ENCODE measurements at places on chromosomes 3 and 15.
A peak's percentile ranks its signal among the peaks of the same experiment; 100 is the strongest.

DNA sequence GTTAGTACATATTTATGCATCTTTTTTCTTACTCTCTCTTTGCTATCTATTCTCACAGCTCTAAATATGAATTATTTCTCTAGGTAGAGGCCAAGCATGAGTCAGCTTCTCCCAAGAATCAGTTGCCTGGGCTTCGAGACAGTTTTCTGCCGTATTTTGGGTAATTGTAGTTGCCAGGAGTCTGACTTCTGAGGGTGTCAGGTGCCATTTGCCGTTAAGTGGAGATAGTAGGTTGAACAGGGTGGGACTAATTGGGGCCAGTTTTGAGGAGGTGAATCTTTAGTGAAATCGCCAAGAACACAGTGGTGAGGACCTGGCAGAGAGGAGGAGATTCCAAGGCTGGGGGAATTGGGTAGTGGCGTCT, 7.8 kb upstream of the NRROS start:
- no peak for DNase-seq

DNA sequence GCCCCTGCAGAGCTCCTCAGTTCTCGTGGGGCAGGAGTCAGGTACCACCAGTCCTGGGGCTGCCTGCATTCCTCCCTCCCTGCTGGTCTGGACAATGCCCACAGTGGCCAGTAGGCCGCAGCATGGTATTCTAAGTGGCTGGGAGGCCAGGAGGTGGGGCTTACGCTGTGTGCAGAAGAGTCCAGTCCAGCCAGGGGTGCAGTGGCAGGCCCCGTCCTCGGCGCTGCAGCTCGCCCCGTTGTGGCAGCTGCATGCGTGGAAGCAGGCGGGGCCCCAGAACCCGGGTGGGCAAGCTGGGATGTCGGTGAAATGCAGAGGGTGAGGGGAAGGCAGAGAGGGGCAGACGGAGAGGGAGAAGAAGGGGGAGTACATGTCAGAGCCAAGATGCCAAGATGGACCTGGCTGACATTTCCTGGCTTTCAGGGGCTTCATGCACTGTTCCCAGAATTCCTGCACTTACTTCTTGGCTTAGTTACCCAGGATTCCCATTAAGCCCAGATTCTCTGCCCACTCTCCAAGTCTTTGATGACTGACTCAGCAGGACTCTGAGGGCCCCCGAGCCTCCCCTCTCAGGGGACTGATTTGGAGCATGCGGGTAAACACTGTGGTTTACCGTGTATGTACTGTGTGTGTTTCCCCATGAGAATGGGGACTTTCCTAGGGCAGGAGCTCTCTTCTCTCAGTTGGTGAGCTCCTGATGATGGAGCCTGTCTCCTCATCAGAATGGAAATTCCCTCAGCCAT, 47.5 kb downstream of the RAB11A start:
- DNase-seq = peak; percentile 75

GRCh38 chr3:131608296-131608695, 105.5 kb upstream of the MRPL3 start:
- DNase-seq = no peak

DNA sequence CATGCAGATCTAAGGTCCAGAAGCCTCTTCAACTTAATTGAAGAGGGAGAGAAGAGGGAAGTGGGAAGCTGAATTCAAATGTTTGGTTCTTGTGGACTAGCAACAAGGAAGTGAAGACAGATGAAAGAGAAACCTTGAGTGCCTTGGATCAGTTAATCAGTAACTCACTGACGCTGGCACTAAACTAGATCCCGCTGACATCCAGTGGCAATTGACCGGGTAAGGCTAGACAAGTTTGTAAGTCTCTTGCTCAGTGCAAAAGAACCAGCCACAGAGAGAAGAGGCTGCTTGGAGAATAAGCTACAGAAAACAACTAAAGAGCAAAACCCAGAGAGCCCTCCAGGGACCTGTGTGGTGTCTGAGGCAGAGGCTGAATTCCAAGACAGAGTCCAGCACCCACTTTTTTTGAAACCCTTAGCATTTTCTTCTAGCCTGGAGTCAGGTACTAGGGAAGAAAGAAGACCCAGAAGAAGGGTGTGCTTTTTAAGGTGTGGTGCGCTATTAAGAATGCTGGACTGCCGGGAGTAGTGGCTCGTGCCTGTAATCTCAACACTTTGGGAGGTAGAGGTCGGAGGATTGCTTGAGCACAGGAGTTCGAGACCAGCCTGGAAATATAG, 6.9 kb downstream of the PLCH1 start:
- no peak for DNase-seq
